ENCODE measurements at places on chromosomes 5 and 9. TPM values are rescaled to one million over a fixed set of nuclear protein-coding genes. Genes with fewer than 3 reads are reported as not detected.

MAST4 gene
- 16.2 TPM for total RNA-seq

FAM153A gene
- 0.89 TPM for total RNA-seq

CFAP90 gene
- total RNA-seq = not detected

IL7R gene
- 6.6 TPM for total RNA-seq

C9orf153 gene
- total RNA-seq = not detected

RAB3C gene
- 3.1 TPM for total RNA-seq

ACTBL2 gene
- total RNA-seq = not detected

PCSK1 gene
- total RNA-seq = 4.4 TPM

TRMO gene
- 15.3 TPM for total RNA-seq

PPIC gene
- 50.8 TPM for total RNA-seq

SLC46A2 gene
- 0.16 TPM for total RNA-seq

ELAVL2 gene
- 0.76 TPM for total RNA-seq

NUTM2F gene
- total RNA-seq = not detected

AGXT2 gene
- total RNA-seq = not detected

ITGA2 gene
- 17.6 TPM for total RNA-seq

OR1Q1 gene
- total RNA-seq = not detected

HTR1A gene
- not detected for total RNA-seq

ADAMTS19 gene
- 0.12 TPM for total RNA-seq

NOXA1 gene
- total RNA-seq = 27.2 TPM

CAMK2A gene
- total RNA-seq = 0.93 TPM

HAVCR2 gene
- total RNA-seq = 5.1 TPM

MAP1B gene
- 72.3 TPM for total RNA-seq

PCDHB7 gene
- total RNA-seq = 2.5 TPM

CDH6 gene
- total RNA-seq = 1.2 TPM

CEP72 gene
- 9.7 TPM for total RNA-seq

TLE1 gene
- total RNA-seq = 47.3 TPM

PTPA gene
- total RNA-seq = 109 TPM

Data from mucosa of descending colon (tissue), 3 donors.